ENCODE measurements at places on chromosomes 4 and X.
A peak's percentile ranks its signal among the peaks of the same experiment; 100 is the strongest.

GRCh38 chr4:170089668-170090351, at the start of gene AADAT:
AADAT (minus strand) TSS chr4:170089956; CDS start chr4:170089690, 266 bp downstream.
- peak; percentile 52 for DNase-seq

- DNase-seq, result no peak
Measured at GRCh38 chrX:145817331-145818185, at the start of gene SLITRK2. SLITRK2 (plus strand) TSS chrX:145817829; CDS start chrX:145822426, 4,597 bp downstream.

- no peak for DNase-seq
Measured at GRCh38 chr4:62269918-62270317, 1069.8 kb downstream of the ADGRL3 start.

DNA sequence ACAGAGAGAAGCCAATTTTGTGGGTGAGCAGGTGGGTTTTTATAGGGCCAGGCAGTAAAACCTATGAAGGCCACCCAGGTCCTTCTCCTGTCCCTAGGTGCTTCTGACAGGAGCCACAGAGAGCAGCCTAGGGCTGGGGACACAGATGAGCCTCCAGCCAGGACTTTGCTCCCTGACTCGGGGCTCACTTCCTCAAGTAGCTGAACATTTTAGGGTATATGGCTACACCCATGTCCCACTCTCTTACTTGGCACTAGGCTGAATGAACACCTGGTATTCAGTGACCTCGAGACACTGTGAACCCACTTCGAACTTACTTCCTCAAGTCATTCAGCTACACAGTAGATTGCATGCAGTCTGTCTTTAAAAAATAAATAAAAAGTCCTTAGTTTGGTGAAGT, 217.3 kb downstream of the MID1IP1 start:
- DNase-seq, result no peak

DNA sequence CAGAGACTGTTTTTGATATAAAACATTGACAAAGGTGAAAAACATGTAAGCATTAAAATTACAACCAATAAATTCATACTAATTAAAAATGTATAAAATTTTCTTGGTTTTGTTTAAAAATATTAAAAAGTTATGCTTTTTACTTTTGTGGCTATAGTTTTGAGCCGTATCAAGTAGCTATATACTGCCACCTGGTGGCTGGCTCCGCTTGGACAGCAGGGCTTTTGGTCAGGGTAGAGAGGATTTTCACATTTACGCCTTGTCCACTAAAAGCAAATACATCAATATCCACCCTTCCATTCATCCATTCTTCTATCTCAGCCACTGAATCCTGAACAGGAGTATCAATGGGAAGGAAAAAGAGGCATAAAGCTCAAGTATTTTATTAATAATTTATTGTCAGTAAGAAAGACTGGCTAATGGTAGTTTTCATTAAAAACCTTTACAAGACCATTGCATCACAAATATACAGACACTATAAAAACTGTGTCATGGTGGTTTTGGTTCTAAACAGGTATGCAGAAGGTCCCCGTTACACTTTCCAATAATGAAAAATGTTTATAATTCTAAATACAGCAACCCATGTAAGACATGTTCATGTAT, 32.1 kb upstream of the MTNR1A start:
- peak; percentile 52 for DNase-seq

DNA sequence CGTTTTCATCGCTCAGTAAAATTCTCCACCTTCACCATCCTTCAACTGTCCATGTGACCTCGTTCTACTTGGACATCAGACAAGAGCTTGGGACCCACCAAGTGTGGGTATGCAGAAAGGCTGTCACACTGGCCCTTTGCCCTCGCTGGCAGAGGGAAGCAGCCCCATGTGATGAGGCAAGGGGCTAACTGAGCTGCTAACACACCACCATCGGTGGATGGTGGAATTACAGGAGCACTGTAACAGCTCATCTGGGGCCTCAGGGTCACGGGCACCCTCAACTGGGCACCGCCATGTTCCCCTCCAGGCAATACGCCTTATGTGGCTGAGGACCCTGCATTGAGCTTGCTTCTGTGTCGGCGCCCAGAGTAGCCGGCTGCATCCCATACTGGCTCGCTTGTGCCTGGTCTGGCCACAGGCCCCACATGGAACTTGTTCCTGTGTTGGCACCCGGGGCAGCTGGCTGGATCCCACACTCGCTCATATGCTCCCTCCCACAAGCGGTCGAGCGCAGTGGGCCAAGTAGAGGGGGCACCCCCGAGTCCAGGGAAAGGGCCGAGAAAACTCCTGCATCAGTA, 109.5 kb downstream of the TAB3 start:
- no peak for DNase-seq

GRCh38 chr4:136113921-136114320, 1418.4 kb downstream of the PCDH18 start:
- DNase-seq, result no peak

DNA sequence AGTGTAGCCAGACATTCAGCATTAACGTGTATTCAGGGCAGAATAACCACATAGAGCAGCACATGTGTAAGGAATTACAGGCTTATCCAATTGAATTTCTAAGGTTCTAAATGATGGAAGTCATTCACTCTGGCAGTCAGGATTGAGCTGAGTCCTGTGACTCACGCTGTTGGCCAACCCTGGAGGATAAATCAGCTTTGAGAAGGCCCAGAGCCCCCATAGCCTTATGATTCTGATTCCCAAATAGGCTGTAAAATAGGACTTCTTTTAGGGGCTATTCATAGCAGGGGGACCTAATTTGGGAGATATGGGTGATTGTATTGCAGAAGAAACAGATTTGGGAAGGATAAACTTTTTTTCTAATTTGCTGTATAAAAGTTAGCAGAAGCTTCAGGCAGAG, 8.1 kb upstream of the HPF1 start:
- no peak for DNase-seq

- DNase-seq, result peak; percentile 68
Measured at GRCh38 chrX:10189317-10190268, 32.8 kb downstream of the CLCN4 start.

GRCh38 chrX:136814847-136815750, 34.4 kb upstream of the ARHGEF6 start:
- no peak for DNase-seq

- DNase-seq, result no peak
Measured at GRCh38 chr4:155559915-155560314, 106.7 kb upstream of the GUCY1A1 start.

GRCh38 chr4:46386570-46386969, 3.4 kb downstream of the GABRA2 start:
- no peak for DNase-seq

- DNase-seq, result no peak
Measured at GRCh38 chr4:33722254-33722653, 2522.1 kb downstream of the ARAP2 start.

DNA sequence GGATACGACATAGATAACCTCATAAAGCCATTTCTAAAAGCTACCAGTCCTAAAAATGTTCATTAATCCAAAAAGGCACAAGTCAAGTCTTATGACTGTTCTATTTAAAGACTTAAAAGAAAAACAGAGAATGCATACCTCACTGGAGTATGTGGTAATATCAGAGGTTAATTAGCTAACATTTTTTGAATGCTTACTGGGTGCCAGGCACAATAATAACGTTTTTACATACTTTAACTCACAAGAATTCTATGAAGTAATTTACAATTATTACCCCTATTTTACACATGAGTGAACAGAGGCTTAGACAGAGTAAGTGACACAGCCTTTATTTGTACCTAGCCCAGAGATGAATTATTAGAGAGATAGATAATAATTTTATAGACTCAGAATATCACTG, 207.5 kb downstream of the PDGFC start:
- no peak for DNase-seq

DNA sequence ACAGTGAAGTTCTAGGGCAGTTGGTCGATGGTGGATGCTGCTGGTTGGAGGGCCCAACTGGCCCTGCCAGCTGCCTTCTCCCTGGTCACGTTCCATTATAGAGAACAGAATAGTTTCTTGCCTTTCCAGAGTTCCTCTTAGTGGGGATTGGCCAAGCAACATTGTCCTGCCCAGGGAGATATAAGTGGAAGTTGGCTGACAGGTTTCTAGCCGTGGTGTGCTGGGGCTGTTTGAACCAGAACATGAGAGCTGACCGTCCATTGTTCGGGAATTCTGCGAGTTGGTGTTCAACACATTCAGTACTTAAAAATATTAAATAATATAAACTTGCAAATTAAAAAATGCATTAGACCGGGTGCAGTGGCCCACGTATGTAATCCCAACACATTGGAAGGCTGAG, 3.5 kb upstream of the AFAP1 start:
- DNase-seq, result no peak

- DNase-seq, result no peak
Measured at GRCh38 chr4:95048296-95048695, 290.5 kb downstream of the BMPR1B start.

GRCh38 chr4:25767877-25768725, 94.7 kb downstream of the SEL1L3 start:
- DNase-seq, result peak; percentile 79

GRCh38 chr4:78703079-78703478, 73.1 kb upstream of the BMP2K start:
- DNase-seq, result no peak

DNA sequence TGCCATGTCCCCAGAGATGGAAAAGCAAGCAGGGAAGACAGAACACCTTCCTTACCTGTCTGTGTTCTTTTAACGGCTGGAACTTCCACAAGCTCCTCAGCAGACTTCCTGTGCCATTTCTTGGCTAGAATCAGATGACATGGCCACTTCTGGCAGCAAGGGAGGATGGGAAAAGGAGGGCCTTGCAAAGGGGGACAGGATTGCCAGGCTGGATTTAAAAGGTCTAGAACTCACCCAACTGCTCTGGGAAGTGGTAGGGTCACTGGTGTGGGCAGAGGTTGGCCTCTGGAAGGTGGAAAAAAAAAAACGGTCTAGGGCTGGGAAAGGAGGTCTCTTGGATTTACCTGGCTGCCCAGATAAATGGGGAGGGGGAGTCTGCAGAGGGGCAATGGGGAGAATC, 1.6 kb upstream of the USP11 start:
- no peak for DNase-seq

GRCh38 chrX:40152173-40152711, 54.5 kb upstream of the BCOR start:
- DNase-seq, result no peak

- DNase-seq, result peak; percentile 17
Measured at GRCh38 chrX:83845397-83845796, 15.5 kb upstream of the CYLC1 start.

- DNase-seq, result no peak
Measured at GRCh38 chr4:181007751-181008150, 1235.5 kb upstream of the TENM3 start.

DNA sequence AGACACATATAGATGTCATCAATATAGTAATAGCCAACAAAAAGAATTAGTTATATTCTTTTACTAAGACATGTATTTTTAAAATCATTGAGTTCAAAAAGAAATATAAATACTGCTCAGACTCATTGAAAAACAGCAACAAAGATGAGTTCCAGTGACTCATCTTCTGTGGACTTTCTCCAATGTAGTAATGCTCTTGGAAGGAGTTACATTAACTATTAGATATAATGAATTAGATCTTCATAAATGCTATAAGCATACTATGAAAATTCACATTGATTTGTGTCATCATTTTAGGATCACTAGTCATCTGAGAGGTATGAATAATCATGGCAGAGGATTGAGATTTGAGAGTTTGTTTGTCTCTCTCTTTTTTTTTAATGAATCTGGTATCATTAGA, 547.8 kb upstream of the PCDH7 start:
- DNase-seq, result no peak

- no peak for DNase-seq
Measured at GRCh38 chrX:12467321-12467720, 323.9 kb upstream of the PRPS2 start.

All from dermis microvascular lymphatic vessel endothelial cell (primary cell).